CD4-positive, alpha-beta T cell treated with Interleukin-6 for 4 hours (primary cell): ENCODE measurements at places on chromosomes 7 and 10.

- DNase-seq: no peak
Observed at GRCh38 chr7:76315364-76315763, 12.9 kb downstream of the HSPB1 start.

DNA sequence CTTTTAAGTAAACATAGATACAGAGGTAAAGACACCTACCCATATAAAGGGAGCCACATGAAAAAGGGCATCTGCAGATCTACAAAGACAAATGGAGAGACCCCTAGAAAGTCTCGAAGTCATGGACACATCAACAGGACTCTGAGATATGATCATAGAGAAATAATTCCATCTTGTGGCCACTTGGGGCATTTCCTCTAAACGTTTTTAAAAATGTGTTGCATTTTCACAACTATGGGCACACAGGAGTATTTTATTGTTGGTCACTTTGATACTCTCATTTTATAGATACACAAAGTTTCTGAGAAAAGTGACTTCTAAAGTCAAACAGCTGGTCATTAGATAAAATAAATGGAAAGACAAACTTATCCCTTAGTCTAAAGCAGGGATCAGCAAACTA, 87.1 kb downstream of the CRTAC1 start:
- no peak for DNase-seq

DNA sequence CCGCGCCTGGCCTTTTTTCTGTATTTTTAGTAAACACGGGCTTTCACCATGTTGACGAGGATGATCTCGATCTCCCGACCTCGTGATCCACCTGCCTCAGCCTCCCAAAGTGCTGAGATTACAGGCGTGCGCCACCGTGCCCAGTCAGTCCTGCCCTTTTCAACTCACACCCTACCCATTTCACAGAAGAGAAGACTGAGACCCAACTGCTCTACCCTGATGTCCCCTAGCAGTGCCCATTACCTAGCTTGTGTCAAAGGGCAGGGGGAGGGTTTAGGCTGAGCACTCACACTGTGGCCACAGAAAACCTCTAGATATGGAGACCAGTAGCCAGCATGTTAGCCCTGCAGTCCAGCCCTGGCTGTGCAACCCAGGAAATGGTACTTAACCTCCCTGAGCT, 15.7 kb downstream of the MMD2 start:
- DNase-seq: no peak

- no peak for DNase-seq
Observed at GRCh38 chr10:13730956-13731355, 144.2 kb downstream of the PRPF18 start.

- DNase-seq: no peak
Observed at GRCh38 chr7:10022957-10023356, 950.7 kb upstream of the PHF14 start.

- DNase-seq: no peak
Observed at GRCh38 chr7:95907337-95907736, 135.0 kb downstream of the DYNC1I1 start.

DNA sequence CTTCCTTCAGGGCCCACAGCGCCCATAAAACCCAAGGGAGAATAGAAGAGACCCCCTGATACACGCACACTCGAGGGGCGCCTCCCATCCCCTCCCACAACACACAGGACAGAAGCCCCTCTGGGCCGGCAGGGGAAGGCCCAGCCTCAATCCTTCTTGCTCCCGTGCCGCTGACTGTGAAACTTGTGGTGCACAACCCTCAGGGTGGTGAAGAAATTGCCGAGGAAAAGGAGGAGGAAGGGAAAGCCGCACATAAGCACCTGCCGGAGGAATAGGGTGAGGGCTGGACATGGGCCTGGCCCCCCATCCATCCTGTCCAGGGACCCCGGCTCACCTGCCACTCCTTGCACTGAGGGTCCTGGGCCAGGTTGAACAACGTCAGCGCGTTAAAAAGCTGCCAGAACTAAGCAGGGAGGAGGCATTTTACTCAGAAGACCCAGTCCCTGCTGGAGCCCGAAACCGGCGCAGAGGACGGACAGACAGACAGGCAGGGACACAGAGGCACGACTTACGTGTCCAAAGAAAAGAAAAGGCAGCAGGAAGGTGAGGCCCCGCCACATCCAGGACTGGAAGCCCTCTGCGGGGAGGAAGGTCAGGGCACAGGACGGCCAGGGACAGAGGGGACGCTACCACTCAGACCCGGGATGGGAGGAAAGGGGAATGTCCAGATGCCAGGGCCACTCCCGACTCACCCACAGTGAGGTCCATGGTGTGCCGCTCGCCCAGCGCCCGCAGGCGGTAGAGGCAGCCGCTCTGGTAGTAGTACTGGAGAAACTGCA, 7.2 kb downstream of the TMEM120A start:
- DNase-seq: no peak

DNA sequence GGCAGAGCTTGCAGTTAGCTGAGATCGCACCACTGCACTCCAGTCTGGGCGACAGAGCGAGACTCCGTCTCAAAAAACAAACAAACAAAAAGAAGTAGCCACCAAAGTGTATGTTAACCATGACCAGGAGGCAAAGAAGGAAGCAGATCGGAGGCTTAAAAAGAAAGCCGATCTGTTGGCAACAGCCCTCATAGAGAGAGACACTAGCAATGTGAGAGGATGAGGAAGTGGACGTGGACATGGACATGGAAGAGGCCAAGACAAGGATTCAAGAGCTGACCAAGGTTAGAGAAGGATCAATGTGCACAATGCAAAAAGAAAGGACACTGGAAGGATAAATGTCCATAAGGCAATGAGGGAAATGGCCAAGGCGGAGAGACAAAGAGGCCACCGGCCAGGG, 14.9 kb upstream of the ADCK2 start:
- DNase-seq: no peak

DNA sequence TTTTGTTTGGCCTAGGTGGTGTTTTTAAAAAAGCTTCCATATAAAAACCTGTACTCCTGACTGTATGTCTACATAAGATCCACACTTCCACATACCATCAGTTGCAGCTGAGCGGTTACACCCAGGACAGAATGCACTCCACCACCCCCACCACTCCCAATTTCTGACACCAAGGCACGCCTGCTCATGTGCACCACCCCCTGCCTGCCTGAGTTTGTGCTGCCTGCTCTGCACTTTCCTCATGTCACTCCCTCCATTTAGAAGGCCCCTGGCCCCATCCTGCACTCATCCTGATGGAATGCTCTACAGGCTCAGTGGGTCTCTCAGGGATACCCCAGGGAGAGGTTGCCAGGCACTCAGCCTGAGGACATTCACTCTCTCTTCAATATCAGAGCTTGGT, 6.5 kb downstream of the VPS41 start:
- DNase-seq: no peak

DNA sequence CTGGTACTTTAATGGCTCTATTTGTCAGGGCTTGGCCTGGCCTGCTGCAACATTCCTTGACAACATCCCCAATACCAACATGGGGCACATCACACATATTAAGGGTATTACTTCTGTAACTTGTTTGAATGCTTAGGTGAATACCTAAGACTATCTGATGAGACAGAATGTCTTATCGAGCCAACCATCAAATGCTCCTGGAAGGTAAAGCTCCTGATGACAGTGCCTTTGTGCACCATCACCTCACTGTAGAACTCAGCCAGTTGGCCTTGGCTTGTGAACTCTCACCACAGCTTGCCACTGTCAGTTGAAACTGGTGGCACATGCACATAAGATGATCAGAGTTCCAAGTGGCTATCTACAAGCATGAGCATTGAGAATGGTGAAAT, 3.7 kb upstream of the MYO1G start:
- DNase-seq: no peak

GRCh38 chr10:36840788-36841187, 284.6 kb upstream of the ANKRD30A start:
- no peak for DNase-seq

DNA sequence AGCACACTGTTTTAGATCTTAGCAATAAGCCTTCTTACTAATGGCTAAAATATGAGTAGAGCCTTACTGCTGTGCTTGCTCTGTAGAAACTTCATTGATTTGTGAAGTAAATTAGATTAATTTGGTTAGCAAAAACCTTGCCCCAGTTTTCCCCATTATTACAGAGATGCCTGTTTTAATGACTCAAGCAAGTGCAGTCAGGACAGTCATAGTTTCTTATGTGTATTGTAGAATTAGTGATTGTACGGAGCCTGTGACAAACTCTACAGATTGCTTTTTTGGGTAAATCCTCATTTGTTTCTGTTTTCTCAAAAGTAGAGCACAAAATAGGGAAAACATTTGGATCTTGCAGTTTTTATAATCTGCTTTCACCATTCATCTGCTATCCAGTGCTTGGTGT, 7.0 kb downstream of the TAX1BP1 start:
- no peak for DNase-seq

- DNase-seq: no peak
Observed at GRCh38 chr7:39824456-39825200, 125.4 kb upstream of the CDK13 start.

- DNase-seq: no peak
Observed at GRCh38 chr10:69961881-69962745, 90.5 kb upstream of the MACROH2A2 start.

DNA sequence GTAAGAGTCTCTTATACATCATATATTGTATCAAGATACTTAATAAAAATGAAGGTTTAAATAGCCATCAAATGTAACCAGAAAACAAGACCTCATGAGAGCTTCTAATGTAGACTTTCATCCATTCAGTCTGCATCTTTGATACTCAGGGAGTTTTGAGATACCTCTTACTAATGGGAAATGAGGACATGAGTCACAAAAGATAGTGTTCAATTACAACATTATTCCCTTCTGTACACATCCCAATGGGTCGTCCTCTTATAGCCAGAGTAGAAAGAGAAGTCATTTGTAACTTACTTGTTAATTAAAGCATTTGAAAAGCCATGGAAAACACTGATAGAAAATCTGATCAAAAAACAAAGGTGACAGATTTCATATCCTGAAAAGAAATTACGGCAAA, 19.4 kb downstream of the SHTN1 start:
- DNase-seq: no peak

GRCh38 chr7:49791088-49791741, 17.8 kb downstream of the VWC2 start:
- DNase-seq: no peak

- DNase-seq: no peak
Observed at GRCh38 chr10:132401401-132402118, 4.6 kb downstream of the PWWP2B start.

GRCh38 chr7:114082642-114083165, 163.9 kb upstream of the PPP1R3A start:
- no peak for DNase-seq

DNA sequence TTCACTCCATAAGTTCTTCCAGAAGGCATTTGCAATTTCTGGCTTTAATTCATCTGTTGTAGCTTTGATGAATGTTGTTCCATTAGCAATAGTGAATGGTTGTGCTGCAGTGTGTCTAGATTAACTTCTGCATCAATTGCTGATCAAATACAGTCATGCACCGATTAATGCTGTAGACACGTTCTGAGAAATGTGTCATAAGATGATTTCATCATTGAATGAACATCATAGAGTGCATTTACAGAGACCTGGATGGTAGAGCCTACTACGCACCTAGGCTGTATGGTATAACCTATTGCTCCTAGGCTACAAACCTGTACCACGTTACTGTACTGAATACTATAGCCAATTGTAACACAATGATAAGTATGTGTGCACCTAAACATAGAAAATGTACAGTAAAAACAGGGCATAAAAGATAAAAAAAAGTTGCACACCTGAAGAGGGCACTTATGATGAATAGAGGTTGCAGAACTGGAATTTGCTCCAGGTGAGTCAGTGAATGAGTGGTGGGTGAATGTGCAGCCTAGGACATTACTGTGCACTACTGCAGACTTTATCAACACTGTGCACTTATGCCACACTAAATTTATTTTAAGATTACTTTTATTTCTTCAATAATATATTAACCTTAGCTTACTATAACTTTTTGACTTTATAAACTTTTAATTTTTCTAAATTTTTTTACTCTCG, 170.7 kb downstream of the HERPUD2 start:
- DNase-seq: no peak

DNA sequence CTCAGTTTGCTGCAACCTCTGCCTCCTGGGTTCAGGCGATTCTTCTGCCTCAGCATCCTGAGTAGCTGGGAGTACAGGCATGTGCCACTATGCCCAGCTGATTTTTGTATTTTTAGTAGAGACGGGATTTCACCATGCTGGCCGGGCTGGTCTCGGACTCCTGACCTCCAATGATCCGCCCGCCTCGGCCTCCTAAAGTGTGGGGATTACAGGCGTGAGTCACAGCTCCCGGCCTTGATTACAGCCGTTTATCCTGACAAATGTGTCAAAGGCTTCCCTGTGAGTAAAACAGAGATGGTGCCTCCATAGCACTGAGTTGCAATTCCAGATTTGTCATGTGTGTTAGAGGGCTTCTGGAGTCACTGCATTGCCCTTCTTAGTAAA, 273.7 kb downstream of the CCDC3 start:
- no peak for DNase-seq

GRCh38 chr7:129940329-129940728, 12.4 kb downstream of the UBE2H start:
- DNase-seq: no peak

DNA sequence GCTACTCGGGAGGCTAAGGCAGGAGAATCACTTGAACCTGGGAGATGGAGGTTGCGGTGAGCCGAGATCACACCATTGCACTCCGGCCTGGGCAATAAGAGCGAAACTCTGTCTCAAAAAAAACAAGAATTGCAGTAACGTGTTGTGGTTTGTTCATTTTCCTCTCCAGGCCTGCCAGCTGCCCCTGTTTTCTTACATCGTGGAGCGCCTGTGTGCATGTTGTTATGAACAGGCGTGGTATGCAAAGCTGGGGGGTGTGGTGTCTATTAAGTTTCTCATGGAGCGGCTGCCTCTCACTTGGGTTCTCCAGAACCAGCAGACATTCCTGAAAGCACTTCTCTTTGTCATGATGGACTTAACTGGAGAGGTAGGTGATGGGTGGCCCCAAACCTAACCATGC, 52.1 kb downstream of the TRRAP start:
- DNase-seq: peak; percentile 30
